D721Med (cell line): ENCODE measurements at places on chromosomes 1 and 21.

- DNase-seq, result peak; percentile 47
These were observed 30.0 kb downstream of the LRRC3 start for GRCh38 chr21:44485254-44485793.

DNA sequence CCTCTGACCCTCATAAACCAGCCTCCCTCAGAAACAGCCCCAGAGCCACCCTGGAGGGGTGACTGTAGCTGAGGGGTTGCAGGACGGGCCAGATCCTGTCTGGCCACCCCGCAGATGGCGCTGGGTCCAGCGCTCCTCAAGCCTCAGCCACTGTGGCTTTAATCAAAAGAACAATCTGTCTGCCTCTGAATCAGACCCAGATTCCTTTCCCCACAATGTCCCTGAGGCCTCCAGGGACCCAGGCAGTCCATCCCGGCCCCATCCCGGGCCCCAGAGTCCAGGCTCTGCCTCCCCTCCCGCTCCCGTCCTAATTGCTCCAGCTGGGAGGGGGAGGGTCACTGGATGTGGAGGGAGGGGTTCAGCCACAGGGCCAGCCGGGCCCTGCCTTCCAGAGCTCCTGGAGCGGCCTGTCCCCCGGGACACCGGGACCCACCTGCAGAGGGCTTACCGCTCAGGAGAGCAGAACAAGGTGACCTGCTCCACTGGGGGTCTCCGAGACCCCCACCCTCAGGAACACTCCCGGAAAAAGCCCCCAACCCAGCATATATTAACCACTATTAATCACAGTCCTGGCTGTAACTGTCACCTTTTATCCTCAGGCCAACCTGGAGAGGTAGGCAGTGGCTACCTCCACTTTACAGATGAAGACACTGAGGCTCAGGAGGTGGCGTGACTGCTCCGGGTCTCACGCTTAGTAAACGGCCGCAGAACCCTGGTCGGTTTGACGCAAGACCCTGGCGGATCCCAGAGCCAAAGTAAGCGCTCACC lies 836 bp upstream of the FBLIM1 start:
- DNase-seq, result no peak

DNA sequence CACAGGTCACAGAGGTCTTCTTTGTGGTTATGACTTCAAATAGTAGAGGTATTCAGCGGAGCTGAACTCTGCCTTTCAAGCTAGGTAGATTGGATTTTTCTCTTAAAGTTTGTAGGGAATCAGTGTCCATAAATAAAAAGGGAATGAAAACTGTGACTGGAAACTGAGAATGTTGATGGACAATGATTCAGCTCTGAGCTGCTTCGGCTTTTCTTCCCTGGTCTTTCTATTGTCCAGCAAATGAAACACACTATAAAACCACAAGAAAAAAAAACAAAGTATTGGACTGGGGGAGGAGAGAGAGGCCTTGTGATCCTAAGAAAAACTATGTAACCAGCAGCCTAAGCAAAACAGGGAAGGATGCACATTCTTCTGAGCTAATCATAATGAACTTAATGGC lies 11.1 kb downstream of the TNNI3K start:
- DNase-seq, result no peak

GRCh38 chr1:95221306-95221705 lies 12.7 kb upstream of the RWDD3 start:
- no peak for DNase-seq

GRCh38 chr1:25343872-25344271 lies 5.7 kb downstream of the TMEM50A start:
- no peak for DNase-seq
